Stimulated activated CD4-positive, alpha-beta T cell treated with anti-CD3 and anti-CD28 coated beads, TNF-alpha, amount 100 ng/mL, for 4 hours (primary cell): ENCODE measurements at places on chromosomes 6 and 20.

DNA sequence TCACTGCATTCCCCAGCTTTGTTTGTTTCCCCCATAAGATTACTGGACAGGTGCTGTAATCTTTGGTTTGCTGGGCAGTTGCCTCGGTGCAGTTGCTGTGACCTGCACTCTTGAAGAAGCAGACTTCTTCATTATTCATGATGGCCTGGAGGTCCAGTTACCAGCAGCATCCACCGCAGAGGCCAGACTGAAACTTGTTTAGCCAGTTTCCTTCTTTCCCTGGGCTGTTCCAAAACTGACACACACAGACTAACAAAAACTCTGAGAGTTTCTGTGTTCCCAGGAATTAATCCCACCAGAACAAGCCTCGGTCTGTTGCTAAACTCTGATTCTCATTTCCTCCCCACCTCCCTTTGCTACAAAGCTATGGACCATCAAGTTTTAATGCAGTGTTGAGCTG lies 144.1 kb downstream of the QRSL1 start:
- no peak for DNase-seq

GRCh38 chr20:36010825-36011224 lies 42.4 kb downstream of the CNBD2 start:
- no peak for DNase-seq

GRCh38 chr6:35328108-35328723 lies 14.1 kb upstream of the PPARD start:
- DNase-seq = no peak

DNA sequence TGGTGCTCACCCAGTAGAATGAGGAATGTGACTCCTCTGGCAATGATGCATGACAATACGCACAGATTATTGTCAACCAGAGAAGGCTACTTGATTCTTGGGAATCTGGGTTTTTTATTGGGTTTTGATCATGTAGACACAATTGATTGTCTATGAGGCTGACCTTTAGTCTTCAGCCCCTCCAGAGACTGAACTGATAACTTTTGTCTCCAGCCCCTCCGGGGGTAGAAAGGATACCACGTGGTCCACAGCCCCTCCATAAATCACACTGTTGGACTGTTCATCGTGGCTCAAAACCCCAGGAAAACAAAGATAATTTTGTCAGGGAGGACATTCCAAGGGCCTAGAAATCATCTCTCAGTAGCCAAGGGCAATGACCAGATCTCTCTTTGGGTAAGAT lies 57.5 kb upstream of the ADGRF5 start:
- no peak for DNase-seq

DNA sequence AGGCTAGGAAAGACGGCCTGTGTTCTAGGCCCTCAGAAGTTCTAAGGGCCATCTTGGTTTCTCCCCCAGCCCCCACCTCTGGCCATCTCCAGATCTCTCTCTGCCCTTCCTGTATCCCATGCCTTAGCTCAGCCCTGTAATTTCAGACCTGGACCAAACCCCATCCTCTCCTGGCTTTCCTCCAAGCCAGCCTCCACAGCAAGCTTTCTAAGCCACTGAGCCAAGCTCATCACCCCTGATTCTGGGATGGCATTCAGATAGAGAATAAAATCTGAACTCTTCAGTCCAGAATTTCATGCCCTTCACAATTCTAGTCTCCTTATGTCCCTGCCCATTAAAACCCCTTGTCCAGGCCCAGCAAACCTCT lies 18.9 kb upstream of the CCM2L start:
- DNase-seq = no peak

- DNase-seq = no peak
These were observed 15.2 kb upstream of the ROS1 start for GRCh38 chr6:117440706-117441525.

GRCh38 chr20:57250607-57251343 lies 15.7 kb downstream of the BMP7 start:
- no peak for DNase-seq

DNA sequence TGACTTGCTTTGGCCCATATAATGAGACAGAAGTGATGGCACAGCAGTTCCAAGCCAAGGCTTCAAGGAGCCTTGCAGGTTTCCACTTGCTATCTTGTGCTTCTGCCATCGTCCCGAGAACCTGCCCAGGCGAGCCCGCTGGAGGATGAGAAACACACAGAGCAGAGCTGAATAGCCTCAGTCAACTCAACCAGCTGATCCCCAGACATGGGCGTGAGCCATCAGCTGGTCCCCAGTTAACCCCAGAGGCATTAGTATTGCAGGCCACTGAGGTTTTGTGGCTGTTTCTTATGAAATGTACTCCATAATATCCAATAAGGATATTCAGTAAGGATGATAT lies 81.7 kb upstream of the SHLD1 start:
- no peak for DNase-seq

GRCh38 chr6:7881765-7882500 lies 28.7 kb downstream of the TXNDC5 start:
- DNase-seq = no peak

GRCh38 chr6:16840291-16840690 lies 79.0 kb upstream of the ATXN1 start:
- DNase-seq = no peak

GRCh38 chr6:74534465-74535211 lies 671.2 kb downstream of the COL12A1 start:
- DNase-seq = no peak

DNA sequence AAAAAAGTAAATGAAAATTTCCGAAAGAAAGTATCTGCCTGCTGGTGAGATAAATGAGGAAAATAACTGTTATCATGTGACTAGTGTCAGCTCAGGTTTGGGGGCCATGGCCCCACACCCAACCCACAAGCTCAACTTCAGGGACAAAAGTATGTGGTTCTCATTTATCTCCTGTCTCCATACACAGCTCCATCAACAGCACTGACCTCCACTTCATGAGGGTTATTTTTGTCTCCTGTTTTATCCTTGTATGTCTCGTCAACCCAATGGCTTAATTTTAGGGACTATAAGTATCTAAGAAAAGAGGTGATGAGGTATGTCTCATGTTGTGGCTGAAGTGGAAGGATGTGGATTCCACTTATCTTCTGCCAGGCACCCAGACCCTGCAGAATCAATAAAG lies 271.6 kb upstream of the RIN2 start:
- DNase-seq = no peak

DNA sequence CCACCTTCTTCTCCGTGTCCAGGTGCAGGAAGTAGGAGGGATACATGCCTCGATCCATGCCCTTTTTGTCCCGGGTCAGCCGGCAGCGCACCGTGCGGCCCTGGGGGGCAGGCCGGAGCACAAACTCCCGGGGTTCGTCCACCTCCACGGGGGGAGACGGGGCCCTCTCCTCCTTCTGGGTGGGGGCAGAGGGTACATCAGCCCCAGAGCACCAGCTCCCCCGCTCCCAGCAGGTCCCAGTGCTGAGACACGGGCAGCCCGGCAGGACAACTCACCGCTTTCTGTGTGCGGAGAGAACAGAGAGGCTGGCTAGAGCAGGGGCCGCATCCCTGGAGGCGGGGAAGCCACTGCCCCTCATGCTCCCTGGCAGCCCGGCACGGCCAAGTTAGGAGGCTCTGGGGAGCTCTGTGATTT lies 6.7 kb downstream of the TULP1 start:
- DNase-seq = no peak

GRCh38 chr20:63714858-63715257 lies 7.0 kb downstream of the ZGPAT start:
- DNase-seq = no peak

DNA sequence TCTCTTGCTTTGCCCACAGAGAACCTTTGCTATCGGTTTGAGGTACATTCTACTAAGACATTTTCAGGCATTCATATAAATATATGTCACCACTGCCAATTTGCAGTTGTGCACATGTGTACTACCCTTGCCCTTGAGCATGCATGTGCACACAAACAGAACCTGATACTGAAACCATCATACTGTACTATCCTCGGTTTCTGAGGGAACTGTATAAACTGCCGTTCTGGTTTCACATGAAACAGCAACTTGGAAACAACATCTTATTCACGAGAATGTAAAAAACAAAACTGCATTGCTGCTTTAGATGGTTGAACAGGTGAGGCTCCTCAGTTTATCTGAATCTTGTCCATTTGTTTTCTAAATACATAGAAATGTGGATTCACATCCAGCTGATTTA lies 151.2 kb upstream of the TMEM170B start:
- no peak for DNase-seq

- DNase-seq = no peak
These were observed 156.9 kb downstream of the VEGFA start for GRCh38 chr6:43926634-43927531.

DNA sequence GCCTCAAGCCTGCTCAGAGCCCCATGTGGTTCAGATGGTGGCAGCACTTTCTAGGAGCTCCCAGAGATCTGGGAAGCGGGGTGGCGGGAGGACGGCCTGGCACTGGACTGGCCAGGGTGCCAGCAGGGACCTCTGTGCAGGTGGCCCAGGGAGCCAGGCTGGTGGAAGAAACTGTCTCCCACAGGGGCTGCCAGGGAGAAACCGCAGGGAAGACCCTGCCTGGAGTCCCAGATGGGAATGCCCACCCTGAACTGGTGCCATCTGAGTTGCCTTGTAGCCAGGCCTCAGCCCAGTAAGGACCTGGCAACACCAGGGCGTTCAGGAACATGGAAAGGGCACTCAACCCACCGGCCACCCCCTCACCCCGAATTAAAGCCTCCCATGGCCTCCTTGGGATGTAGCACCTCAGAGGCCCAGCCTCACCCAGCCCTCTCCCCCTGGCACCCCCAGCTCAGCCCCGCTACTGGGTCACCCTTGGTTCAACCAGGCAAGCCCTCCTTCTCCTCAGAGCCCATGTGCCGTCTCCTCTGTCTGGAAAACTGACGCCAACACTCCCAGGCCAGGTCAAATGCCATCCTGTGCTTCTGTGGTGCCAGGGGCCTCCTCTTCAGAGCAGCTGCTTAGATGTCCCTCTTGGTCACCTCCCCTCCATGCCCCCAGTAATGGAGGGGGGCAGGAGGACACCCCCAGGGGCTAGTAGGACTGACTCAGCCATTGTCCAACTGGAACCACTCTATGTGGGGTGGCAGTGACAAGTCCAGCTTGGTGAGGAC lies 5.9 kb upstream of the C20orf144 start:
- no peak for DNase-seq

DNA sequence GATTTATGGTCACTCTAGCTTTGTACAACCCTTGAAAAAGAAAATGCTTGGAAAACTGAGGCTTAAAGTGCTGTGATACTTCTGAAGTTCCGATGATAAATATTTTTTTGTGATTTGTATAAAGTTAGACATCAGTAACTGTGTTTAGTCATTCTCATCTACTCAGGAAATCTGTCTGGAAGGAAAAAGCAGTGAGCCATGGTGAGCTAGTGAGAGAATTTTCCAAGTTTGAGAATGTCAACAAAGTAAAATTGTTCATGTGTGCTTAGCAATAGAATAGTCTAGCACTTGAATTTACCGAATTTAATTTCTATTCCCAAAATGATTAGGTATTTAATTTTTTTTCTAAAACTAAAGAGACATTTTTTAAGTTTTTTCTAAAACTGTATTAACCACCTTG lies 41.3 kb upstream of the PLCB4 start:
- no peak for DNase-seq

GRCh38 chr6:322940-323729 lies 30.8 kb downstream of the DUSP22 start:
- DNase-seq = no peak

DNA sequence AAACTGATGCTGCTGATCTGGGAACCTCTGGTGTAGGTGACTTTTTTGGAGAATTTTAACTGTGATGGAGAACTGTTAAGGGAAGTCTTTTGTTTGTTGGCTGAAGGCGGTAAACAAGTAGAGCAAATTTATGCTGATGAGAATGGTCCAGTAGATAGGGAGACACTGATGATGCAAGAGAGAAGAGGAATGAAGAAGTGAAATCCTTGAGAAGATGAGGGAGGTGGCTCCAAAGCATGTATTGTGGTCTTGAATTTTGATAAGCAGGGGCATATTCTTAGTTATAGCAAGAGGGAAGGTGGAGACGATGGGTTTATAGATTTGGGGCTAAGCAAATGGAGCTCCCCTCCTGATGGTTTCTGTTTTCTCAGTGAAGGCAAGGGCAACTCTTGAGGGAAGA lies 22.0 kb downstream of the MAPK14 start:
- no peak for DNase-seq

DNA sequence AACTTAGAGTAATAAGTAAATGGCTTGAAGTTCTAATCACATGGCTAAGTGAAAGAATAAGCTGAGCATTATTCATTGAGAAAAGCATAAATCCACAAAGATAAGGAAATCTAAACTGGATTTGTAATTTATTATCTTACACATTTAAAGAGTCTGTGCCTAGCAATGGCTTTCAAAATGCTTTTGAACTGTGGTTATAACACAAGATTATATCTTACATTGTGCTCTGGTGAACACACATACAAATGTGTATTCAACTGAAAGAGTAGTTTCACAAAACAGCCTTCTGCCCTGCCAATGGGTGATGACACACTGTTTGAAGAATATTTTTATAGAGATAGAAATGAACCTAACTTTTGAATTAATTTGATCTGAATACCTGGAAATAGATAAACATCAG lies 83.3 kb downstream of the AFDN start:
- no peak for DNase-seq

- no peak for DNase-seq
These were observed 410.0 kb downstream of the PLCB1 start for GRCh38 chr20:8542110-8542486.

DNA sequence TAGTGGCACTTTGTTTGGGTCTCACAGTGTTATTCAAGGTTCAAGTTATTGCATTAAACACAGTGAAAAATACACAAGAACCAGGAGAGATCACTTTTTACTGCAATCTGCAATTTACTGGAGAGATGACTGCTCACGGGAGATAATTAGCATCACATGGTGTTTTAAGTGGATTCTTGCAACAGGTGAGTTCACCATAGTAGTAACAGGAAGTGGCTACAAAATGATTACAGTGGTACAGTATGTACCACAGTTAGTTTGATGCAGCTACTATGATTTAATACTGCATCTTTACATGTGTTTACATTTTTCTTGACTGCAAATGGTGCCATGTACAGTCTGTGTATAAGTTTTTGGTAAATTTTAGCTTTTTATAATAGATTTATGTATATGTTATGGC lies 96.5 kb upstream of the SCP2D1 start:
- no peak for DNase-seq

DNA sequence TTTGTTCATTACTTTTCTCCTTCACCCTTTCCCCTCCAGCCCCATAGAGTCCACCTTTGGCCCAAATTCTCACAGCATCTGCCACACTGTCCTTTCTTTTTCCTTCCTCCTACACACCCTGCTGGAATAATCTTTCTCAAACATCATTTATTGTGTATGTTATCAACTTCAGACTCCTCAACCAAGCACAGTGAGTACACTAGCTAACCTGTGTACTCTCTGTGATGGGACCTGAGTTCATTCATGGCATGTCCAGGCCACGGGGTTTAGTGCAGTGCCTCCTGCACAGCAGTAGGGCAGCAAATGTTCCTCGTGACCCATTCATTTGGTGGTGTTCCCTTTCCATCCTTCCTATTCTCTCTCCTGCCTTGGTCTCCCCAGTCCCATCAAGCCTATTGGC lies 7.1 kb upstream of the ARMC12 start:
- no peak for DNase-seq

DNA sequence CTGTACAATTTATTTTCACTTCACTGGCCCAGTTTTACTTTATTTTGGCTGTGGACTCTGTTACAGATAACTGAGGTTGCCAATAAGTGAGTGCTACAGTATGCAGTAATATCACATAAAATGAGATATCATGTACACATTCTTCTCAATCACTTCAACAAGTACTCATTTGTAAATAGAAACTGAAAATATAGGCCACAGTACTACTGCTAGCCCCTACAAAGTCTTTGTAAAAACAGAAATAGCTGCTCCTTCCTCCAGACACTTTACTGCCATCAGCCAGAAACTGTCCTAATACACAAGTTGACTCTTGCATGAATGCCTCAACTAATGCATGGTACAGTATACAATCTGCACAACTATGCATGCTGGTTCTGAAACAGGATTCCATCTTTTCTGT lies 9.2 kb downstream of the DTNBP1 start:
- no peak for DNase-seq
